CD4-positive, alpha-beta T cell treated with Interleukin-10 for 1 hour (primary cell): ENCODE measurements at places on chromosomes 2 and 18.

- no peak for DNase-seq
These were observed 59.3 kb downstream of the MYL12B start for GRCh38 chr18:3321133-3321812.

DNA sequence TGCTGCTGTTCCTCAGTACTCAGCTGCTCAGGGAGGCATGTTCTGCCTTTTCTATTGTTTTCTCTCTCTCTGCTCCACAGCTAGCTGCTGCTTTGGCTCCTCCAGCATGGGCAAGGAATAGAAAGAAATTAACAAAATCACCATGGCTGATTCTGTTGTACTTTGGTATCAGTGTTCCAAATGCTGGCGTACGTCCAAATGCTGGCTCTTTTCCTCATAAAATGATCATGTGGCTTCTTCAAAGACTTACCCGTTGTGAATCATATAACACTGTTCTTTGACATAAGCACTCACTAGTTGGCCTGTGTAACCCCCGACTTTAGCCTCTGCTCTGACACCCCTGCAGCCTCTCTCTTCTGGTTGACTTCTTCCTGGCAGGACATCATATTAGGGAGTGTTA, 547.6 kb downstream of the CPS1 start:
- no peak for DNase-seq

DNA sequence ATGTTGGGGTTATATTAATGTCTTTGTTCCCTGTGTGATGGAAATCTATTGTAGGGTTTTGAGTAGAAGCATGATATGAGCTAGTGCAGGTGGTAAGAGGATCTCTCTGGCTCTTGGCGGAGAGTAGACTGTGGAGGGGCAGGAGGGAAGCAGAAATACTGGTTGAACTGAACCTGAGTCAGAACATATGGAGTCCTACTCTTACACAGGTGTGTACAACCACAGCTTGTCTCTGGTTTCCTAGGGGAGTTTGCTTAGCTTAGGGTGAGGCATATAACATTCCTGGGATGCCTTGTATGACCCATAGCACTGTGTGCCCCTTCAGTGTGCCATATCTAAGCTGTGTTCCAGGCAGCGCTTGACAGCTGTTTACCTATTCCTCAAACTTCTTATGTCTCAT, 97.3 kb upstream of the GCFC2 start:
- DNase-seq: no peak

DNA sequence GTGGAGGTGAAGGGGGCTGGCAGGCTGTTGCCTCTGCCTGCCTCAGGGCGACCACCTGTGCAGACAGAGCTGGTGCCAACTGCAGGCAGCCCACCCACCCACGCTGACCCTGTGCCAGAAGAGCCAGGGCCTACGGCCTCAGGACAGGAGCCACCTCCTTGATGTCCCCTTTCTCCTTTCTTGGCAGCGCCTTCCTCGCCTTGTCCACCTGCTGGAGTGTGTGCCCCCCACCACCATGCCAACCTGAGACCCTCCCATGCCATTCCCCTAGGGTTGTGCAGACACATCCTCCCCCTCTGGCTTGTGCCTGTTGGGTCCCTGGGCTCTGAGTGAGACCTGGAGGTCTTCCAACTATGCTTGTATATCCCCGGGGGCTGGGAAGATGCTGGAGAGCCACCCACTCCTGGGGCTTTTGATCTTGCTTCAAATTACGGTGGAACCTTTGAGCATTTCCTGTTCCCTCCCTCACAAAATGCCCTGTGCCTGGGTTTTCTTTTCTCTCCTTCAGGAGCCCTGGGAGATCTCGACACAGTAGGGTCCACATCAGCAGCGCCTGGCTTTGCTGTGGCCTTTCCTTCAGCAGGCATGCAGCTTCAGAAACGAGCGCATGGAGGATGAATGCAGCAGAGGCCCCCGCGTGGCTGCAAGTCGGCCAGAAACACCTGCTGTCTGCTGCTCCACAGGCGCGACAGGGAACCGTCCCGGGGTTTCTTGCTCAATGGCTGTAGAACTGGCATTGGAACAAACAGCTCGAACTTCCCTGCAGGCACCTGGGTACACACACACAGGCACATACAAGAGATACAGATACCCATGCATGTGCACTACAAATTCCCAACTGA, 65.9 kb upstream of the SH3RF3 start:
- no peak for DNase-seq

GRCh38 chr2:14220101-14220500, 412.4 kb upstream of the LRATD1 start:
- no peak for DNase-seq

GRCh38 chr2:193668557-193669323, 1474.0 kb upstream of the TMEFF2 start:
- DNase-seq: no peak

DNA sequence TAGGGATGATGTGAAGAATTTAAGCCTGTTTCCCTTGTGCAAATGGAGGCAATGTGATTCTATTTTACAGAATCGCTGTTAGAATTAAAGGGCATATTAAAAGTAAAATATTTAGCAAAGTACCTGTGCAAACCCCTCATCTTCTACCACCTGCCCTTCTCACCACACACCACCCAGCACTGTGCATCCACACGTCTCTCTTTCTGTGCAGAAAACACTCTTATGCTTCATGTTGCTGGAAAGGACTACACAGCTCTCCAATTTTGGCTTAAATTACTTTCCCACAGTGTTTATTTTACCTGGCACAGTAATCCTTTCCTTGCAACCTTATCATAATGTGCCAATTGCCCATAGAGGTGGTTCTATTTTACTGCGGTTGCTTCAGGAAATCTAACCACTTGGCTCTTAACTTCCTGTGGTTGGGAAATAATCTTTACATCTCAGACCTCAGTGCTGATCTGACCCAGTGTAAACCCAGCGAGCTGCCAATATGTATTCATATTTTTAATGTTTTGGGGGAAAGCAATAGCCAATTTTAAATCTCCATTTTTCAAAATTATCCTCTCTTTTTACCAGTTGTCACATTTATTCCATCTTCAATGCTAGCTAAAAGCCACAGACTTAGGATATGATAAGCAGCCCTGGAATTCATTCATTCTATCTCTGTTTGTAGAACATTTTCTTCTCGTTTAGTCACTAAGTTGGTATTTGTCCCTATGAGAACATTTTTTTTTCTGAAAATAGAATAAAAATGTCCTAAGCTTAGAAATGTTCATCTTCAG, 250.9 kb downstream of the DSEL start:
- DNase-seq: peak; percentile 44

GRCh38 chr2:108240966-108241365, 1.2 kb downstream of the SULT1C3 start:
- no peak for DNase-seq

GRCh38 chr2:160228141-160228917, 28.3 kb upstream of the ITGB6 start:
- no peak for DNase-seq

- DNase-seq: no peak
These were observed 25.7 kb downstream of the ADI1 start for GRCh38 chr2:3493615-3494007.

GRCh38 chr2:203704430-203704829, 2.0 kb upstream of the CD28 start:
- DNase-seq: no peak

DNA sequence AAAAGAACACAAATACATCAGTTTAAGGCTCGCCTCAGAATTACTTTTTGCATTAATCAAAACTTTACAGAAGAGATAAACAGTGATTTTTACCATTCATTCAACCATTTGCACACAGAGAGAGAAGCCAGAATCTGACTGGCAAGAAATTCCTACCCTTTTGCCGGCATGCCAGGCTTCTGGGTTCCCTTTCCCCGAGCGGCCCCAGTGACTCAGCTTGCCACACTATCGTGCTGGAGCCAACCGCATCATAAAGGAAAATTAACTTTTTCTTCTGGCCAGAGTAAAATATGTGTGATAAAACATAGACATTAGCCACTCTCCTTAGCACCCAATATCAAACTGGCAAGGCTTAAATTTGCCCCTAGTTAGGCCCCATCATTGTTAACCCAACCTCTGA, 61.8 kb upstream of the IKZF2 start:
- no peak for DNase-seq

- DNase-seq: peak; percentile 34
These were observed 136.0 kb downstream of the INSIG2 start for GRCh38 chr2:118223992-118224894.

GRCh38 chr2:96315400-96316071, 9.6 kb upstream of the ITPRIPL1 start:
- peak; percentile 34 for DNase-seq

DNA sequence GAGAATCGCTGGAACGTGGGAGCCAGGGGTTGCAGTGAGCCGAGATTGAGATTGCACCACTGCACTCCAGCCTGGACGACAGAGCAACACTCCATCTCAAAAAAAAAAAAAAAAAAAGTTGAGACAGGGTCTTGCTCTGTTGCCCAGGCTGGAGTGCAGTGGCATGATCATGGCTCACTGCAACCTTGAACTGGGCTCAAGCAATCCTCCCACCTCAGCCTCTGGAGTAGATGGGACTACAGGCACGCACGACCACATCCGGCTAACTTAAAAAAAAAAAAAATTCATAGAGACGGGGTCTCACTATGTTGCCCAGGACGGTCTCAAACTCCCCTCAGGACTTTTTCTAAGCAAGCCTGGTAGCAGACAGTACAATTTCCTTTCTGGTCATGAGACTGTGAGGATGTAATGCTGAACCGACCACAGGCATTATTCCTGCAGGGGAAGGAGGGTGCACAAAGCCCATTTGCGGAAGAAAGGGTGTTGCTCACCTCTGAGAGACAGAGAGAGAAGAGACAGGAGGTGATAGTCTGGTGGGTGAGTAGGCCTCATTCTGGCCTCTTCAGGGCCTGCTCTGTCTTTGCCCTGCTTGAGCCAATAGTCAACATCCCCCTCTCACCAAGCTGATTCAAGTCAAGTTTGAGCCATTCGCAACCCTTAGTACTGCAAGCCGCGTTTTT, 205.3 kb downstream of the ZFP36L2 start:
- DNase-seq: no peak

DNA sequence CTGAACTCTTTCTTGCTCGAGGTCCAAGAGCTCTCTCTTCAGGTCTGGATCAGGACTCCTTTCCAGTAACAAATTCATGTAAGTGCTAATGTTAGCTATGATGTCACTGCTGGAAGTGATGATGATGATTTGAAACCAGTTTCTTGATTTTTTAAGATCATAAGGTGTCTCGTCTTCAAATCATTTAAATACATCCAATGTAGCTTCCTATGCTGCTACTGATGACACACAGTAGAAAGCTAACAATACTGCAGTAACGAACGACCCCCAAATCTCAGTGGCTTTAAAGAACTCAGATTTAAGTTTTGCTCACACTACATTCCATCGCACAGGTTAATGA, 13.0 kb upstream of the LTBP1 start:
- DNase-seq: no peak

- DNase-seq: no peak
These were observed 134.2 kb downstream of the CALCRL start for GRCh38 chr2:187313831-187314230.

- no peak for DNase-seq
These were observed 33.3 kb downstream of the LONRF2 start for GRCh38 chr2:100289020-100289419.

DNA sequence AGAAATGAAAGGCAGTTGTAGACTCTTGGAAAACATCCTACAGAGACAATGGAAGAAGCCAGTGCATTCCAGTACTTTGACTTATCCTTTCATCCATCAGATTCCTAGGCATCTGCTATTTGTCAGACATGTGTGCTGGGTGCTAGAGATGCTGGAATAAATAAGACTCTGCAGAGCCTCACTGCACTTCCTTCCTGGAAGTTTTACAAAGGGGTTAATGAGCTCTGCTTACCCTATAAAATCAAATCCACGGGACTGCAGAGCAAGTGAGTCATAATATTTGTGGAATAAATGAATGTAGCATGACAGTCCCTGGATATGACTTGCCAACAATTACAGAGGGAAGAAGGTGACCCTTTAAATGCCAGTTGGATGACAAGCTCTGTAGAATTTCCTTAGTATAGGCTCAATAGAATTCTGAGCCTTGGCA, 52.7 kb upstream of the NPAS2 start:
- no peak for DNase-seq

DNA sequence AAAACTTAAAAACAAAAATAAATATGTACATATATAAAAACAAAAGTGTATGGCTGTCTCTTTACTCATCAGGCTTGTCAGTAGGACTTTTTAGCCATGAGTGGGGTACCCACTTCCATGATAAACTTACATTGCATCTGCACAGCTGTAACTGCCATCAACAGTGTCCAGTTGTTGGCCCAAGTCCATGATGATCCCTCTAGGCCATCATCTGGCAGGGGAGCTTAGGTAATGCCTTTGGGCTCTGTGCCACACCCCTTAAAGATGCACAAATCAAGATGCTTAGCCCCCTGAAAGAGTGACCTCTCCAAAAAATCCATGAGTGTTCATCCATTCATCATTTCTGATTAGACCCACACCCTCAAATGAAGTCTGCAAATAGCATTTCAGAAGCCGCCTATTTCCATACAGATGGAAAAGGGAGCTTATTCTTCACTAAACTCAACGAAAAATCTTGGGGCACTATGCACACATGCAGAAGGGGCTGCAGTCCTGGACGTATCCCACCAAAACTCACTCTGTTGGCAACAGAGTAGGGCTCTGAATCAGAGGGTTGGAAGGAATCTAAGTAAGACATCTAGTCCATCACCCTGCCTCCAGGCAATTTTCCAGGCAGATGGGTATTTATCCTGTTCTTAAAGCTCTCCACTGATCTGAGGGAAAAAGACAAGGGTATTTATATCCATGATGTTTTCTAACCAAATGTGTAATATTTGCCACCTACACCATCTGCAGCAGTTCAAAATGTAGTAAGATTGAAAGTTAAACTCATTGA, 691.0 kb downstream of the ZEB2 start:
- no peak for DNase-seq

DNA sequence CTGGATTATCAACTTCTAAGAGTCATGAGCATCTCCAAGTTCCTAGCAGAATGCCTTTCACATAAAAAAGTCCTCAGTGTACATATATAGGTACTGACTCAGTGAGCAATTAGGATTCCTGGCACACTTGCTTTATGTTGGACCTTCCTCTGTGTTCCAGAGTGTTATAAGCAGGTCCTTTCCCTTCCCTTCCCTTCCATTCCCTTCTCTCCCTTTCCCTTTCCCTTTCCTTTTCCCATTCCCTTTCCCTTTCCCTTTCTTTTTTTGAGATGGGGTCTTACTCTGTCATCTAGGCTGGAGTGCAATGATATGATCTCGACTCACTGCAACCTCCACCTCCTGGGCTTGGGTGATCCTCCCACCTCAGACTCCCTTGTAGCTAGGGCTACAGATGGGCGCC, 48.7 kb downstream of the SCN3A start:
- DNase-seq: no peak

- no peak for DNase-seq
These were observed 356.0 kb downstream of the PTPRM start for GRCh38 chr18:7923105-7923504.
